ENCODE measurements at places on chromosomes 7 and 10.

GRCh38 chr10:79074732-79075131 lies 6.0 kb downstream of the ZMIZ1 start:
- DNase-seq, result no peak

GRCh38 chr7:106598663-106599342 lies 62.2 kb downstream of the CCDC71L start:
- peak; percentile 65 for DNase-seq

DNA sequence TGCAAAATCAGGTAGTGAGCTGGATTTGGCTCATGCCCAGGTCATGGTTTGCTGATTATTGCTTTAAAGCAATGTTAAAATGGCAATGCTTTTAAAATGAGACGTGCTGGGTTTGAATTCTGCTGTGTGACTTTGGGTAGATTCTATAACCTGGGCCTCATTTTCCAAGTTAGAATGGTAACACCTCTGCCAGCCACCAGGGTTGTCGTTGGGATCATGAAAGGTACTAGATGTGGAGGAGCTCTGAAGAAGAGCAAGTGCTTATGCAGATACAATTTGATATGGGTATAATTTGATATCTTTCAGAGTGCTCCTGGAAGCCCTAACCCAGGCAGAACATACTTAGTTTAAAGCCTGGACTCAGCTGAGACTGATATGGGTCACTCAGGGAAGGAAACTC lies 60.0 kb downstream of the EVX1 start:
- DNase-seq, result no peak

DNA sequence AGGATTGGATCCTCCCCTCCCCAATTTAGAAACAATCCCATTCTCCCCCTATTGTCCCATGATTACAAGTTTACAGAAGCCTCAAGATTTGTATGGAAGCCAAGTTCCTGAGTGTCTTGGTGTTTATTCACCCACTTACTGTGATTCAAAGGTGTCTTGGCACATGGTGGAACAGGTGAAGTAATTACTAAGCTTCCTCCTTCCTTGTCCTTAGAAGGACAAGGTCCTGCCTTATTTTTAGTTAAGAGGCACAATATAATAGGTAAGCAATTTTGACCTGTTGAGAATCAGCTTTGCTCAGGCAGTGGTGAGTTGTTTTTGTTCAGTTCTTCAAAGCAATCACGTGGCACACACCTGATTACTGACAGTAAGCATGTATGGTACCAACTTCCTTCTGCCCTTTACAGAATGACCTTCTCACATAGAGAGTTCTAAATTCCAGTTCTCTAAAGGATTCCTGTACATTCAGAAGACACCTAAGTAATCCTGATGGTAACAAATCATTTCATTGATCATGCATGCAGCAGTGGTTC lies 60.7 kb upstream of the SLC13A1 start:
- no peak for DNase-seq

DNA sequence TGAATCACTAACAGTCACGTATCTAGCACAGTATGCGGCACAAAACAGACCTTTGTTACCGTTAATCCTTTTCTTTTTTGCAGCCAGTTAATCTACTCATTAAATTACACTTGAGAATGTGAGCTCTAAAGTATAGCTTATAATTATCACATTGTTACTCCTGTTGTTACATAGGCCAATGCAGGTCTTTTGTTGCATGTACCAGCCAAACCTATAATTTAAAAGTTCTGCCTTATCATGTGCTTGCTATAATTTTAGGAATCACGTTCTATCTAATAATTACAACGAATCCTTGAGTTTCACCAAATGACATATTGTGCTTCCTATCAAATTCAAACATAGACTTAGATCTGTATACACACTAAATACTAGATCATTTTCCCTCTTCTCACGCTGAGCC lies 245.1 kb downstream of the DGKI start:
- DNase-seq, result no peak
